T-helper 1 cell (primary cell): ENCODE measurements at places on chromosomes 2 and 18.
A peak's percentile ranks its signal among the peaks of the same experiment; 100 is the strongest.

DNA sequence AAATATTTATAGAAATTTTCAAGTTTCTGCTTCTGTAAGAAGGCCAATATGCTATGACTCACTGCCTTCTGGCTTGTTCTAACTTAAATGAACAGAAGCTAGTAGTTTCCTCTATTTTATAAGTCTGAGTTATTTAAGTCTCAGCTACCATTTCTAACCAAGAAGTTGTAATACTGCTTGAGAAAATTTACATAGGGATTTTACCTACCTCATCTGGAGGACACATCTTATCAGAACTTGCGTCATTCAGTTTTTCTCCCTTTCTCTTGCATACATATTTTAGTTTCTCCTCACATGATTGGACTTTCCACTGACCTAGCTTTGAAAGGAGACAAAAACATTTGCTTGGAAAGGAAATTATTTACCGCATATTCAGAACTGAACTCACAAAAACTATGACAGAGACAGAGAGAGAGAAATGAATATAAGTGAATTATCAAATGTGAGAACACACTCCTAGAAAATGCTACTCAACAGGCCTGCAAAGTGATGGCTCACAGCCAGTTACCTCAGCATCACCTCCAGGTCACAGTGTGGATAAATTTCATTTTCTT lies 81.1 kb upstream of the CD302 start:
- no peak for DNase-seq

- DNase-seq: no peak
Observed at GRCh38 chr2:3131636-3132326, 245.8 kb downstream of the EIPR1 start.

- DNase-seq: no peak
Observed at GRCh38 chr18:41532344-41533086, 422.5 kb upstream of the PIK3C3 start.

DNA sequence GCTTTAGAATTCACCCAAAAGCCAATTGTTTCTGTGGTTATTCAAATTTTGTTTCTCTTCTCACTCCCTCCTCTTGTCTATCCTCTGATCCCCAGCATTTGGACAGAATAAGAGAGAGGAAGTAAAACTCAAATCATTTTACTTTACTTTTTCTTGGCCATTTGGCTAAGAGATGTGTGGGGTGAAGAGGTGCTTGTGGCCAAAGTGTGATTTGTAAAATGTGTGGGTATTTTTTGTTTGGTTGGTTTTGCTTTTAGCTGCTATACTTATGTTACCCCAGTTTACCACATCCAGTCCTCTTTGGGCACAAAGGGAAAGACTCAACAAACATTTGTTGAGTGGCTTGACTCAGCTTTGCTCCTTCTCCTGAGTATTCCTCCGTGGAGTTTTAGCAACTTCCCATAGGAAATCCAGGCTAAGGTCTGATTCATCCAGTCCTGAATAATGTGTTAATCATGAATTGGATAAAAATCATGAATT lies 109.1 kb upstream of the CYP1B1 start:
- no peak for DNase-seq

GRCh38 chr2:200306196-200306930 lies at the start of gene SPATS2L:
Gene SPATS2L, plus strand, starts transcription at chr2:200306693. Its CDS starts 82,552 bp downstream, at chr2:200389245.
- peak; percentile 69 for DNase-seq

DNA sequence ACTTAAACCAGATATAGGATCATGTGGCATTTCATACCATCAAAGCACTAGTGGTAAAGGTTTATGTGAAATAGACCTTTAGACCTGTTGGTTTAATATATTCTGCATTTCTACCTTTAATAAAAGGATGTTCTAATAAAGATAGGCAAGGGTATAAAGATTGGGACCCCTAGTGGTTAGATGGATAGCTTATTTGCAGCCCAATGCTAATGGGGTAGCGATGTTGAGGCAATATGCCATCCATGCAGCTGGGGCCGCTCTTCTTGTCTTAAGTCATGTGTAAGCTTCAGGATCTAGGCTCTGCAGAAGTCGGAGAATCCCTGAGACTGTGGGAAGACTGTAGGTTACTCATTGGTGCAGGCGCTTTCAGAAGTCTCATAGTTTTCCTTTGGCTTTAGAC lies 114.9 kb downstream of the ICOS start:
- DNase-seq: no peak

DNA sequence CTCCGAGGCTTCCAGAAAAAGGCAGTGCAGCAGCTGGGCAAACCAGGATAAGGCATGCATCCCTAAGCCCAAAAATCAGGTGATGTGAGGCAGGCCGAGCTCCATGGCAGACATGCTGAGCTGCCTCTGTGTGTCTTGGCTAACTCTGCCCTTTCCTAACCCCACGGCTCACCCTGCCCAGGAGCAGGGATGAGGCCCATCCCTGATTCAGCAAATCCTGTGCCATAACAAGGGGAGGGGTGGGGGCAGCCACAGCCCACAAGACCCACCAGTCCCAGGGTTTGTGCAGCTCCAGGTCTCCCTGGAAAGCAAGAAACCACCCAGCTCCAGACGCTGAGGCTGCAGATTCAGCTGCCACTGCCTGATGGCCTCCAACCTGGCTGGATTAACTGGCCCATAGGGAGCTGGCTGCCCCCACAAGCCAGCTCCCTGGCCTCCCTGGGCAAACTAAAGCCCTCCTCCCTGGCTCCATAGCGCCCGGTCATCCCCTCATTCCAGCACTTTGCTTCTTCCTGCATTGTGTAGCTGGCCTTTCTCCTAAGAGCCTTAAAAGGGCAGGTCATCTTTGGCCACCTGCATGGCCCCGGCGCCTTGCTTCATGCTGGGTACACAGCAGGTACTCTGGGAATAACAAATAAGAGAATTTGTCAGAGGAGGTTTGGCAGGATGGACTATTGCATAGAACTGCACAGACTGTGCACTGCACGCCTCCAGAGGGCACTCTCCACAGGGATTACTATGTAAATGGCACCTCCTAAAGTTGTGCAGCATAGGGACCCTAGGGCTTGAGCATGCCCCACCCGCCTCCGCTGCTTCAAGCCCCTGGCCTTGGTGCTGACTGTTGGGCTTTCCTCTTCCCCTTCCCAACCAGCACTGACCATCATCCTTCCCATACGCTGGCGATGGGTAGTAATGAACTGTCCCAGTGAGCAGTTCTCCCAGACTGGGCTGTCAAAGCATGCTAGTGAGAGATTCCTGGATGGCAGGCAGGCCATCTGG lies 10.7 kb downstream of the STEAP3 start:
- no peak for DNase-seq

- no peak for DNase-seq
Observed at GRCh38 chr18:74203811-74204210, 55.5 kb downstream of the TIMM21 start.

GRCh38 chr2:53969968-53970723 lies 647 bp downstream of the PSME4 start:
- peak; percentile 37 for DNase-seq

DNA sequence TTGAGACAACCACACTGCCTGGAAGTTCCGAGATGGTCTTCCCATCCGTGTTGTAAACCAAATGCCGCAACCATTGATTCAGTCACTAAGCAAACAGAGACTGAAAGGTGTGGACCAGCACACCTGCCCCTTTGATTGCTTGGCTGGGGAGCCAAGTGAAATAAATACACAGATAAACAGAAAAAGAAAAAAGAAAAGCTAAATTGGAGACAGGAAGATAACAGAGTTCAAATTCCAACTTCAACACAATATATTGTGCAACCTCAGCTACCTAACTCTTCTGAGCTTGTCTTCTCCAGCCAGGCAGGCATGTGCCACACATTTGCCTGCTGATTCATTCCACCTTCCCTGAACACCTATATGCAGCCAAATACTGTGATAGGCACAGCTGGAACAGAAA lies 110.9 kb downstream of the PID1 start:
- DNase-seq: no peak

DNA sequence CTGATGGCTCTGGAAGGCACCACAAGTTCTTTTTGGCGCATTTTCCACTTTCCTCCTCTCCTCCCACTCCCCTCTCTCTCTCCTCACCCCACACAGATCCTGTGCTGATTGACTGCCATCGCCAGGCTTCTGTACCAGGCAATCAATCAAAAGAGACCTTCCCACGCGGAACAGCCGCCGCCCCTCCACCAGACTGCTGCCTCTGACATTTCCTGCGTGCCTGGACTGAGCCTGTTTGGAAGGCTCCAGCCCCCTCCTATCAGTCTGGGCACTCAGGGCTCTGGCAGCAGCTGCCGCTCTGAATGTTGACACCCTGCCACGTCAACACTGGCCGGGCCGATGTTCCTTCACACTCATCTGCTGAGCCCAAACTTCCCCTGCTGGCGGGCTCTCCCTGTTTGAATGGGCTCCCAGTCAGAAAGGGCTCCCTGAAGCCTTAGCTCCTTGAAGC lies 467.7 kb downstream of the EPHA4 start:
- no peak for DNase-seq

DNA sequence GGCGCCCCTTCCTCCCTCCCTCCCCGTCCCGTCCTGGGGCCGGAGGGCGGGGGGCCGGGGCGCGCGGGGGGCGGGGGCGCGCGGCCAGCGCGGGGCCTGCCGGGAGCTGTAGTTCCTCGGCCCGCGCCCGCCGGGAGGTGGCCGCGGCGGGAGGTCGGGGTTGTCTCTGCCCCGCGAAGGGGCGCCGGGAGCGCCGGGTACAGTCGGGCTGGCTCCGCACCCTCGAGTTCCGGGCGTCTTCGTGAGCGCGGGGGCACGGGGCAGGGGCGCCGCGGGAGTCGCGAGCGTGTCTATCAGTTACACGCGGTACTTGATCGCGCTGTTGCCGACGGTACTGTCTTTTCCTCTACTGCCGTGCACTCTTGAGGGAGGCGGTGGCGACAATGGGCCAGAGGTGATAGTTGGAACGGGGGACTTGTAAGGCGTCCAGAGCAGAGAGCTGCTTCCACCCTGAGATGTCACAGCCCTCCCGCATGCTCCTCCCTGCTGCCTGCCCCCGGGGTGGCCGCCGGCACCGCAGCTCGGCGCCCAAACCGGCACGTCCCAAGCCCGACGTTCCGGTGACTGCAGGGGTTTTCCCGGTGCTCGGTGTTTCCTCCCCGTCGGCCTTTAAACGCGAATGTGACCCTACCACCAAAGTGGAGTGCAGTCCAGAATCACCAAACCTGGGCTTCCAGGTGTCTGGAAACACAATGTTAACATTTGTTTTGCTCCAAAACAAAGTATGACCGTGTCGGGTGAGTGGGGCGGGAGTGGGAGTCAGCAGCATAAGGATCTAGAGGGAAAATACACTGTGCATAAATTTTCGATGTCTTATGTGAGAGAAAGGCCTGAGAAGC lies at the start of gene PRKD3:
Gene PRKD3, minus strand, starts transcription at position 48 of the 839 bp plus-strand sequence. CDS start 8,309 bp downstream, outside the sequence.
- DNase-seq: peak; percentile 70

DNA sequence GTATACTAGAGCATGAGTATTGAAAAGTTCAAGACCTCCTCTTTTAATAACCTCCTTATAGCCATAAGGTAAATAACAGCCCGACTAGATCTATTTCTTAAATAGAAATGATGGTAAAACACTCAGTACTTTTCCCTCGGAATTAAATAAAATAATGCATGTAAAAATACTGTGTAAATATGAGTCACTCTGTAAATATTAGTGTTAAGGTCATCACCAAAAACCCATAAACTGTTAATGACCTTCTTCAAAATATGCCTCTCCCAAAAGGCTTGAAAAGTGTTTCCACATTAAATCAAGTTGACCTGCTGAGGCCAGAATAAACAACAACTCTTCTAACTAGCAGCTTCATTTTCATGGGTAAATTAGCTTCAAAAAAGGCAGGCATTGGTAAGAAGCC lies 25.3 kb upstream of the BZW1 start:
- no peak for DNase-seq

GRCh38 chr2:218400930-218401881 lies 1.5 kb downstream of the CTDSP1 start:
- no peak for DNase-seq

- DNase-seq: peak; percentile 48
Observed at GRCh38 chr2:102350137-102350793, 5.3 kb upstream of the IL18R1 start.

- DNase-seq: no peak
Observed at GRCh38 chr2:222451224-222451674, 26.9 kb downstream of the SGPP2 start.

- DNase-seq: peak; percentile 56
Observed at GRCh38 chr18:48934723-48935432, 15.9 kb downstream of the SMAD7 start.

- no peak for DNase-seq
Observed at GRCh38 chr2:100244881-100245605, 77.3 kb downstream of the LONRF2 start.

GRCh38 chr2:106542746-106543359 lies 55.7 kb downstream of the CD8B2 start:
- DNase-seq: peak; percentile 66

- no peak for DNase-seq
Observed at GRCh38 chr2:64792995-64793639, 139.4 kb upstream of the SERTAD2 start.

GRCh38 chr2:120343100-120343432 lies 2.9 kb upstream of the INHBB start:
- DNase-seq: no peak

- DNase-seq: no peak
Observed at GRCh38 chr2:145025382-145025781, 505.5 kb upstream of the ZEB2 start.
